ENCODE measurements at places on chromosomes 5 and 9.

GRCh38 chr5:38556599-38557307, at the start of gene LIFR:
TSS of gene LIFR (minus strand) at chr5:38556646. CDS start at chr5:38530647, 25,999 bp downstream.
- DNase-seq, result peak; percentile 47

DNA sequence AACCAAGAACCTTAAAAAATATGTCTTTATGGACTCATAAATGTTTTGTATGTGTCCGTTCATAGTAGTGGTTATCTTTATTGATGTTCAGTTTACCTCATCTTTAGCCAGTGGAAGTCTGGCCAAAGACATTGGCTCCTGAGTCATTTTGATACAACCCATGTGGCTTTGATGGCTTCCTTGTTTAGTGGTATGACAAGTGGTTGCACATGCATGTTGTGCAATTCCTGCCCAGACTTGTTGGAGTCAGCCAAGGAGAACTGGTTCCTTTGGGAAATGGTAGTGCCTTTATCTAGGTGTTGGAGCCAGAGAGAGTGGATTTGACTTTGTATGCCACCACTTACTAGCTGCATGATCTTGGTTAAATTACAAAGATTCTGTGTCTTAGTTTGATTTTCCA, 94.3 kb downstream of the RPS23 start:
- no peak for DNase-seq

- DNase-seq, result no peak
These were observed 29.4 kb downstream of the ABITRAM start for GRCh38 chr9:108963459-108964143.

DNA sequence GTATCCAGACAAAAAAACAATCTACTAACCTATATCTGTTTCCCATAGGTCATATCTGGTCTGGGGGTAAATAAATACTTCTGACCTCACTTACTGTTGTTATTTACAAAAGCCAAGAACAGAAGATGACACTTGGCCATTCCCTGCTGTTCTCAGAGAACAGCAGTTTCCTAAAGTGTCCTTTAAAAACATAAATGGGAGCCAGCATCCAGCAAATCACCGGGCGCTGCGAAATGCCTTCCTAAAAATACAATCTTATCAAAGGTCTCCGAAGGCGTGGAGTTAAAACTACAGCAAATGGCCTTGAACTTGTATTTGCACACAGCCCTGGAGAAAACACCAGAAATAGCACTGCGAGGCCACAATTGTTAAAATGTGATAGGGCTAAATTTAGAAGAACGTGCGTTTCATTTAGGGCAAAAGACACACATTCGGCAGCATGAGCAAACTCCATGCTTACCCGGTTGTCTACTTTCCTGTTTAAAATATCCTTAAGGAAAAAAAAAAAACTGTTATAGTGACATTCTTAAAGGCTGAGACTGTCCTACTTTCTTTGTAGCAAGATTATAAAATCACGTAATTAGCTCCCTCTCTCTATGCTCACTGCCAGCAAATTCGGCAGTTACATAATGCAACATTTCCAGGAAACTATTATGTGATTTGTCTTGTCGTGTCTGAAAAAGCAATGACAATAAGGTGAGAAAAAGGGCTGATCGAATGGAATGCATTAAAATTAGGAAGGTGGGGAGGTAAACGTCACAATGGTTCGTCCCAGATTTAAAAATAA, 1.5 kb downstream of the NFIL3 start:
- no peak for DNase-seq

GRCh38 chr9:84919440-84919839, 249.9 kb downstream of the NTRK2 start:
- no peak for DNase-seq

DNA sequence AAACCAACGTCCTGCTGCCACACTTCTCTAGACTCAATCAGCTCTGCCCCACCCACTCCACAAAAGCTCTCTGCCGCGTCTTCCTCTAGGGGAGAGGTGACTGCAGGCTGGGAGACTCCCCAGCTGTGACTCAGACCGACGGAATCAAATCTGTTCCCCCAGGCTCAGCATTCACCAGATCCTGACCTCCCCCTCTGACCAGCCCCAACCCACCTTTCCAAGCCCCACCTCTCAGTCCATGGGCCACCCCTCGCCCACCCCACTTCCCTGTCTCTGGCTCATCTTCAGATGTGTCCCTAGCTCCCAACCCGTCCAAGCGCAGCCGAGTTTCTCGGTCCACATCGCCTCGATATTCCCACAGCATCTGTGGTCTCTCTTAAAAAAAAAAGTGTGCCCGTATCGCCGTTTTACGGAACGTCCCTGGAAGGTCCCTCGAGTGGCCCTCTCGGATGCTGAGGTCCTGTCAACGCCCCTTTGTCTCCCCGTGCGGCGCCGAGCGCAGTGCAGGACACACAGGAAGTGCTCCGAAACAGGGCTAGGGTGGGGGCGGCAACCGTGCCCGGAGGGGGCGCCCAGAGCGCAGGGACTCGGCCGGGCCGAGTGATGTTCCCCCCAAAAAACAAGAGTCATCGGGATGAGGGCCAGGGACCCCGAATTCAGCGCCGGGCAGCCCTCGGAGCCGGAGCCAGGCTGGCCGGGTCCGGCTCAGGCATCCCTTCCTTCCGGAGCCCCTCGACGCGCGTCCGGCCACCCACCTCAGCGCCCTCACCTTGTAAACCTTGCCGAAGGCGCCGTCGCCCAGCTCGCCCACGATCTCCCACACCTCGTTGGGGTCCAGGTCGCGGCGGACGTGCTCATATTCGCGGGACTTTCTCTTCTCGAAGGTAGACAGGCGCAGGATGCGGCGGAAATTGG, 649 bp downstream of the STK10 start:
- DNase-seq, result peak; percentile 78
